ENCODE measurements at places on chromosomes 3 and 15.

DNA sequence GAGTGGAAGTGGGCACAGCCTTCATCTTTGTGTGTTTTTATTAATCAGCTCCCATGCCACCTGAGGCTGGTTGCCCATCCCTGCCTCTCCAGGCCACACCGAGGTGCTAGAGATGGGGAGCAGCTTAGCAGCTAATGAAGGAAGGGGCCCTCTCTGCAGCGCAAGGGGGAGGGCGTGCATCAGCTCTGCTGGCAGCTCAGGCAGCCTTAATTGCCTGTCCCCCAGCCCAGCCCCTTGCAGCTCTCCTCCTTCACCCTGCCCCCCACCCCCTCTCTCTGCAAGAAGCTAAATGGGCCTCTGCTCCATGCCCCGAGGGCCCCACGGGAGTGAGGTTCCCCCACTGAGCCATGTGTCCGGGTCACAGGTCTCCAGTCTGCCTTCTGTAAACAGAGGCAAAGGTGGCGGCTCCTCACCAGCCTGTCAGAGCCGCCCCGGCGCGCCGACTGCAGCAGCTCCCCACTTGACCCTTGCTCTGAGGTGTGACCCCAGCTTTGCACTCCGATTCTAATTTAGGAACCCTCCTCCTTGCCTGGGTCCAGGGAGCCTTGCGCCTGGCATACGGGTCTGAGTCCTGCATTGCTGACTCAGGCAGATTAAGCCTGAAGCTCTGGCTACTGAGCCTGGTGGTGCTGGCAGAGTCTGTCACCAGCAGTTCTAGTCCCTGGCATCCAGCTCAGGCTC, 27.9 kb upstream of the NTRK3 start:
- no peak for DNase-seq

DNA sequence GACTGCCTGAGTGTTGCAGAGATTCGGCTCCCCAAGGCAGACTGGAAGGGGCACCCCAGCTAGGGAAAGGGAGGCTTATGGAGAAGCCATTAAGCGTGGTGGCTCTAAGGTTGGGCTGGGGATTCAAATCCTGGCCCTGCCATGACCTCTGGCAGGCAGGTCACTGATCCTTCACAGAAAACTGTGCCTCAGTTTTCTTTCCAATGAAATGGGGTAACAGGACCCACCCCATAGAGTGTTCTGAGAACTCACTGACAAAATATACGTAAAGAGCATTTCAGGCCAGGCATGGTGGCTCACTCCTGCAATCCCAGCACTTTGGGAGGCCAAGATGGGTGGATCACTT, 34.6 kb downstream of the DNASE1L3 start:
- no peak for DNase-seq

GRCh38 chr15:65221697-65222096, 10.4 kb upstream of the CILP start:
- no peak for DNase-seq

GRCh38 chr3:155034786-155035185, 45.3 kb upstream of the MME start:
- no peak for DNase-seq

DNA sequence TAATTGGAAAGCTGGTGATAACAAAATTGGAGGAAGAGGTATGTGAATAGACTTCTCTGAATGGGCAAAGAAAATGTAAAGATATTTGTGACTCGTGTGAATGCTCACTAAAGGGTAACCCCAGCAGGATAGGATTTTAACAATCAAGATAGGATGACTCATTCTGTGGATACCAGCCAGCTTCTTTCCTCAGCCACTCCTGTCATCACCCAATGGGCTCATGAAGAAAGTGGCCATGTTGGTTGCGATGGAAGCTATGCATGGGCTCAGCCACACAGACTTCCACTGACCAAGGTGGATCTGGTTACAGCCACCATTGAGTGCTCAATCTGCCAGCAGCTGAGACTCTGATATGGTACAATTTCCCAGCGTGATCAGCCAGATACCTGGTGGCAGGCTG, 40.9 kb downstream of the STRIT1 start:
- DNase-seq, result no peak

- no peak for DNase-seq
These were observed 118.8 kb downstream of the NSMCE3 start for GRCh38 chr15:29150515-29151483.

DNA sequence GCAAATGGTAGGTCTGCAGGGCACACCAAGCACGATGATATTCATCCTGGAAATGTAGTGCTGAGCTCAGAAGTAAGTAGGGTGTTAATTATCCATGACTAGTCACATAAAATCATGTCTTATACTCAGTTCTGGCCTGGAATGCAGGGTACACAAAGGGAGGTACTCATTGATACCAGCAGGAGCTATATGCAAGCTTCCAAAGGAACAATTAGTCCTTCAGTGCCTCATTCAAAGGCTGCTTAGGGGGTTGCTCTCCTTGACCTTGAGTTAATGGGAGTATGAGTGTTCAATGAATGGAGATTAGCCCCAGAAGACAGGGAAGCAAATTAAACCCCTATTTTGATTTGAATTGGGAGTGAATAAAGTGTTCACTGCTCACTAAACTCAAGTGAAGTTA, 38.3 kb downstream of the CNTN6 start:
- DNase-seq, result no peak

GRCh38 chr3:175526609-175527280, 667.6 kb downstream of the NAALADL2 start:
- peak; percentile 45 for DNase-seq

DNA sequence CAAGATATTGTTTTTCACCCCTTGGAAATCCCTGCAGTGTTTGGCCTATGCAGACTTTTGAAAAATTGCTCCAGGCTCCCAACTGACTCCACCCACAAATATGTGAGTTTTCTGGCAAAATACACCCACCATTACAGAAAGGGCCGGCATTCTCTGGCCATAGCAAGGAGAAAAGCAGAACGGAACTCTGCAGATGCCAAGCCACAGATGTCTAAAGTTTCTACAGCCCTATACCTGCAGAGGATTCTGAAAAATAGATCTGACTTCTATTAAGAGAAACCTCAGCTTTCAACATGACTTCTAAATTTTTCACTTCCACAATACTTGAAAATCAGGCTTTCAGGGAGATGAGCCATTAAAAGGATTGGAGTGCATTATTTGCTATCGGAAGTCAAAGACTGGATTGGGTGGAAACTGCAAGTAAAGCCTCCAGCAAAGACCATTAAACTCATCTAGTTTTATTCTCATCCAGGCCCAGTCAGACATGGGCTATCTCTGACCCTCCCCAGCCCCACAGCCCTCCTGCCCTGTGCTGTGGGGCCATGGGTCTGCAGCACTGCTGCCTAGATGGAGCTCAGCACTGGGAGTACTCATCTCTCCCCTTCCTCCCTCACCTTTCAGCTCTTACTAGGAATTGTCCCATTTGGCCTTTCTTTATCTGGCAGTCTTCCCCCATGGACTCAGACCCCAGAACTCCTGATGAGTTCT, 243.1 kb upstream of the GOLGA6L4 start:
- no peak for DNase-seq

DNA sequence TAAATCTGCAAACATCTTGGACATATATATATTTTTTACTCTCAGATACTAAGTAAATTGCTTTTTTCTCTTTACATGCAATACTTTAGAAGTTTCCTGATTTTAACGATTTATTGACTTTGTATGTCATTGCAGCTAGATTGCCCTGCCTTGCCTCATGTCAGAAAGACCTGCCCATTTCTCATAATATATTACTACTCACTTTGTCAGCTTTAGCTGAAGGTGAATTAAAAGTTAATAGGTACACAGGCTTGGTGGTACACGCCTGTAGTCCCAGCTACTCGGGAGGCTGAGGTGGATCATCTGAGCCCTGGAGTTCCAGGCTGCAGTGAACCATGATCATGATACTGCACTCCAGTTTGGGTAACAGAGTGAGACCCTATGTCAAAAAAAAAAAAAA, 52.8 kb downstream of the PLS1 start:
- no peak for DNase-seq

DNA sequence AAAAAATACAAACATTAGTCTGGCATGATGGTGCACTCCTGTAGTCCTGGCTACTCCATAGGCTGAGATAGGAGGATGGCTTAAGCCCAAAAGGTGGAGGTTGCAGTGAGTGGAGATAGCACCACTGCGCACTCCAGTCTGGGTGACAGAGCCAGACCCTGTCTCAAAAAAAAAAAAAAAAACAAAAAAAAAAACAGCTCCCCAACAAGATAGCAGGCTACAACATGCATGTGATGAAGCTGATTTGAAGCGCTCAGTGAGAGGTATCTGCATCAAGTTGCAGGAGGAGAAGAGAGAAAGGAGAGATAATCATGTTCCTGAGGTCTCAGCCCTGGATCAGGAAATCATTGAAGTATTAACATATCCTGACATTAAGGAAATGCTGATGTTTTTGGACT, 608 bp upstream of the PPCDC start:
- DNase-seq, result no peak

DNA sequence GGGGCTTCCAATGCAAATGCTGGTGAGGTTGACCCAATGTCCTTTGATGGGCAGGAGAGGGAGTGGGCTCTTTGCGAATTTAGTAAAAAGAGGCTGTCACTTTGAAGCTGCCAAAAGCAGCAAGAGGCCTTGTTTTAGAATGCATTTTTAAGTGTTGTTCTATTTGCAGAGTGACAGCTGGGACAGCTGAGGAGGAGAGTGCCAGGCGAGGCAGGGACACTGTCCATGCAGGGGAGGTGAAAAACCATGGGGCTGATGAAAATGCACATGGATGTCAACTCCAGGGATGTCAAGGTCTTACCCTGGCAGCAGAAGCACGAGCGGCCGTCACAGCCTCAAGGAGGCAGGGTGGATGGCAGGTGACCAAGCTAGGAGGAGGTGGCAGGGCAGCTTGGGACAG, 279.8 kb downstream of the ADAMTS17 start:
- no peak for DNase-seq

DNA sequence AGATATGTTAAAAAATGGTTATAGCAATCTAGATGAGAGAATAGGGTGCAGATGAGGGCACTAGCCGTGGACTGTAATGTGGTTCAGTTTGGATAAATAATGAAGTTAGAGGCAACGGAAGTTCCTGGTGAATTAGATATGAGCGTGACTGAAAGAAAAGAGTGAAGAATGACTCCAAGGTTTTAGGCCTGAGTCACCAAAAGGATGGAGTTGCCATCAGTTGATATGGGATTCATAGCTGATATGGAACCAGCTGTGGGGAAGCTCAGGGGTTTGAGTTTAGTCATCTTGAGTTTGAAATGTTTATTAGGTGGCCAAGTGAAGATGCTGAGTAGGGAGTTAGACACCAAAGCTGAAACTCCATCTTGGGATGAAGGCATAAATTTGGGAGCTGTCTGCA, 66.2 kb downstream of the SSR3 start:
- no peak for DNase-seq

DNA sequence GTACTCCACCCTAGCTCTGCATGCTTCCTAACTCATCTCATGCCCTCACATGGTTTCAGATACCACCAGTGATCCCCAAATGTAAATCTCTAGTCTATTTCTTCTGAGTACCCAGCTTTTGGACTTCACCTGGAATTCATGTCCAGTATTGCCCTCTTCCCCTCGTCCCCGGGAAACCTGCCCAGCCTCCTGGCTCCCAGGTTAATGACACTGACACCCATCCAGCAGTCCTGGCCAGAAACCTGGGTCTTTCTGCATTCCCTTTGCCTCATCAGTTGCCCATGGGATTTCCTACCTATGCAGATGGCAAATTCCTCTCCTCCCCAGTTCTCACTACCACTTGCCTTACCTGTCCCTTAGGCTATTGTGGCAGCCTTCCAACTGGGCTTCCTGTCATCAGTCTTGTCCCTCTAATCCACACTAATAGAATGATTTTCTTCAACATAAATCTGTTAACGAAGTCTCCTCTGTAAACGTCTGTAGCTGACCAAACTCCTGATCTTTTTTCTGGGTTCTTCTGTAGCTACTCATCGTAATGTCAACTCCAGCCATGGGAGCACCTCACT, 15.3 kb upstream of the MYLK start:
- DNase-seq, result no peak

GRCh38 chr3:157918402-157918801, 187.8 kb downstream of the SHOX2 start:
- DNase-seq, result no peak

DNA sequence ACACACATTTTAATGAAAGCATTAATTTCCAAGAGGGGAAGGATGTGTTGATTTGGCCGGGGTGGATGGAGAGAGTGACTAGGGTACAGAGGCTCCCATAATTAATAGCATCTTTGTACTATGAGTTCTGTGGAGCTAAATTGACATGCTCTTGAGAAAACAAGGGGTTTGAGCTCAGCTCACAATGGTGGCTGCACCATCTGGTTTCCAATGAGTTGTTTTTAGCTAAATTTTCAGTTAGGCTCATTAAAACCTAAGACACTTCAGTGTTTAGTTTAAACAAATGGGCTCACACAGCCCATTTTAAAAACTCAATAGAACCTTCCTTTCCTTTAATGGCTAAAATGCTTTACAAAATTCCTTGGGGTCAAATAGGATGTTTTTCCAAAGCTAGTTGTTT, 199.7 kb downstream of the TNIK start:
- no peak for DNase-seq

DNA sequence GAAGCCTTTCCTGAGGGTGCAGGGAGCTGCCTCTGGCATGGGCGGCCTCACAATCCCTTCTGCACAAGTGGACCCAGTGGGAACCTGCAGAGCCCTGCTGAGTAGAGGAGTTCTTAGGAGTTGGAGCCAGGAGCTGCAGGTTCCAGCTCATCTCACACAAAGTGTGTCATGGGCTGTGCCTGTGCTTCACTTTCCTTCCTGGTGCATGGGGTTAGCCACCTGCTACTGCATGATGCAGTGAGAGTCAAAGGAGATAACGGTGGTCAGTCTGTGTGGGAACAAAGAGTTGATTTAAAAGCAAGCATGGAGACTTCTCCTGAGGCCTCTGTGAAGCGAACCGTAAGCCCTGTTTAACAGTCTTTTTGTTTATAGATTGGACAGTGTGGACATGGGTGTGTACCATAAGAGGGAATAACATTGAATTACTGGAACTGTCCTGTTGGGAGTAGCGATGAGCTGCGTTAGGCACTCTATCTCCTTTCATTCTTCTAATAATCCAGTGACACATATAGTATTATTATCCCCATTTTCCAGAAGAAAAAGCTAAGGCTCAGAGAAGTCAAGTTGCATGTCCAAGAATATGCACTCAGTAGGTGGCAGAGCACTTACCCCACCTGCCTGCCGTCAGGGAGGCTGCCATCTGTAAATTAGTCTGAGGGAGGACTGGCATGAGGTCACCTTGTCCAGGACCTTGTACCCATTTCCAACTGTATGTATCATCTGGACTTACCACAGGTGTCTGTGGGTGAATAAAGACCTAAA, 68.7 kb upstream of the PRR23C start:
- DNase-seq, result no peak
